ENCODE measurements at places on chromosomes 1 and 21. TPM values are rescaled to one million over a fixed set of nuclear protein-coding genes. Genes with fewer than 3 reads are reported as not detected.

Gene KCNC4
- polyA plus RNA-seq = 8.1 TPM

Gene TMEM240
- polyA plus RNA-seq = 8.6 TPM

Gene ADAMTS1
- polyA plus RNA-seq = 124 TPM

Gene SPRR1A
- not detected for polyA plus RNA-seq

Gene CCDC30
- polyA plus RNA-seq = 15.1 TPM

Gene HAO2
- polyA plus RNA-seq = 107 TPM

Gene UBE2U
- polyA plus RNA-seq = not detected

Gene GBP5
- polyA plus RNA-seq = 0.27 TPM

DNA sequence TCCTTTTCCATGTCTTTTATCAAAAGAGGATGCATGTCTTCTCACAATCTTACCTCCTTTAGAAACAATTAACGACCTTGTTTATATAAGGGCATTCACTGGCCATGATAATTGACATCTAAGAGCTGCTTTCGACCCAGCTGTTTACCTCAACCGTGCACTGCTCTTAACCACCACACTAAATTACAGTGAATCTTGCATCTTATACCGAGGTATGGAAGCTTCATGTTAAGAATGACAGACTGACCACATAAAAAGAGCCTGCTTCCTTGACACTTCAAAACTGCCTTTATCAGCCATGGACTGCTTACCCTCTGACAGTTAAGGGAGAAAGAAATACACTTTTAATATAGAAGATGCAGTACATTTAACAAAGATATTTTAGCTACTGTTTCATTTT lies 301.7 kb upstream of the LYPLAL1 start:
- no peak for DNase-seq

- peak; percentile 52 for DNase-seq
Observed at GRCh38 chr1:239155466-239156091, 230.8 kb upstream of the CHRM3 start.

- DNase-seq = no peak
Observed at GRCh38 chr21:43211072-43211759, 42.4 kb downstream of the CRYAA start.

- DNase-seq = no peak
Observed at GRCh38 chr1:198638441-198638840, 399 bp upstream of the PTPRC start.

DNA sequence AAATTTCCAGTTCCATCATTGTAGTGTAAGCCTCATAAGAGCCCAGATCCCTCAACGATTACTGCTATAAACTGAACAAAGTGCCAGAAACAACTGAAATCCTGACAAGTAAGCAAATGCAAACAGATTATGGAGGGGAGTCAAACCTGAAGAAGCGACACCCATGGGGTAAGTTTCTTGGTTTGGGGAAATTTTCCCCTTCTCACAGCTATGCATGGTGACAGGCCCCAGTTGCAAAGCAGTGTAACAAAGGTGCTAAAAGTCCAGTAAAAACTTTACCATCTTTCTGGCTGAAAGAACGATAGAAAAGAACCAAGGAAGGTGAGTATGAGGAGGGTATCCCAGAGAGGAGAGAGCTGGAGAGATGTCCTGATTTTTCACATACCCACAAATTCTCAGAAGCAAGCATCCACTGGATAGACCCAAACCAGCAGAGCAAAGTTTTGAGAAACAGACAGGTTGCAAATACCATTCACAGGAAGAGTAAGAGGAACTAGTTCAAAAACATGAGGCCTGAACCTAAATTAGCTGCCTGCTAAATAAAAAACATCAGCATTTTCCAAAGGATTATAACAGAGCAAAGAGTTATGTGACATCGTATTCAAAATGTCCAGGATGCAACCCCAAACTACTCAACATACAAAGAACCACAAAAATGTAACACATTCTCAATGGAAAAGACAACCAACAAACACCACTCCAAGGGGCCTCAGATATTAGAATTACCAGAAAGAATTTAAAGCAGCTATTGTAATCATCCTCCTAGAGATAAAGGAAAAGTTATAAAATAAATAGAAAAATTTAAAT lies 14.5 kb downstream of the SCYL3 start:
- DNase-seq = no peak

DNA sequence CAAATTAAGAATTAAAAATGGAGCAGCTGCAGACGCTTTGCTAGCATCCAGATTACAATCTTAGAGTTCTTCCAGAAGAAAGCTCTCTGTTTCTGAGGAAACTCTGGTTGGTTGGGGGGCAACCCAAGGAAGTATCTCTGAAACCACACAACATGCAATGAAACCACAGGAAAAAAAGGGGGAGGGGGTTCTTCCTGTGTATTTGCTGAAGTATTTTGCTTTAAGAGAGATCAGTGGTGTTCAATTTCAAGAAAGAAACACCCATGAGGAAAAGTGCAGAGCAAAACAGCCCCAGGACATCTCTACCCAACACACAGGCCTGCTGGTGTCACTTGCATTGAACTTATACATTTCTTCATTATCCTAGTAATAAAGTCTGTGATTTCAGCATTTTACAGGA lies 19.7 kb upstream of the TIAM1 start:
- DNase-seq = no peak

DNA sequence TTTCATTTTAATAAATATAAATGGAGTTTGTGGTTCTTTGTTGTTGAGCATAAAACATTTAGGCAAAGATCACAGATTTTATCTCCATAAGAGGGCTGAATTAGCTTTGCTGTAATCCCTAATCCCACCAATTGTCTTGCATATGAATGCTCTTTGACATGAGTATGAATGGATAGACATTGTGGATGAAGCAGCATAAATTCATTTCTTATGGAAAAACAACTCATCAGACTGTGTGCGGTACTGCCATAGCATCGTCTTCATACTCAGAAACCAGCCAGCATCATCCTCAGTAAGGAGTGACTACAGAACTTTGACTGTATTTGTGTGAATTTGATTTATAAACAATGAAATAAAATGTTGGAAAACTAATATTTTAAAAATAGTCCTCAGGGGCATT lies 19.6 kb downstream of the SON start:
- no peak for DNase-seq

DNA sequence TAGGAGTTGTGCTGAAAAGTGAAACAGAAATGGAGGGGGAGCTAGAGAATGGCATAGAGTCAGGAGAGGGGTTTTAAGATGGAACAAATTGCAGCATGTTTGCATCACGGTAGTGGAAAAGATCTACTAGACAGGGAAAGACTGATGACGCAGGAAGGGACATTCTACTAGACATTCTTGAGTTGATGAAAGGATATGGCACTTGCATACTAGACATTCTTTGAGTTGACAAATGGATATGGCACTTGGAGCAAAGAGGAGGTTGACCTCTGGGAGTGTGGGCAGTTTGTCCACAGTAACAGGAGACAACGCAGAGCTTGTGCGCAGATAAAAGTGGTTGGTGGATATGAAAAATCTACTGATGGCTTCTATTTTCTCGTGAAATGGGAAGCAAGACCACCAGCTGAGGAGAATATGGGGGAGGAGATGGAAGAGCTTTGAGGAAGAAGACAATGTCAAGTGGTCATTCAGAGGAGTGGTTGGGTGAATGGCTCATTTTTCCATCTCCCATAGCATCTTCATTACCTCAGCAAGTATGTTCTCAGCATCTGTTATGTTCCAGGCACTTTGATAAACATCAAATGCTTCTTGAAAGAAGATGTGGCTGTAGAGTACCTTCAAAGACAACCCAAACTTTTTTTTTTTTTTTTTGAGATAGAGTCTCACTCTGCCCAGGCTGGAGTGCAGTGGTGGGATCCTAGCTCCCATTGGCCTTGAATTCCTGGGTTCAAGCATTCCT lies 2.4 kb upstream of the CTPS1 start:
- DNase-seq = no peak

DNA sequence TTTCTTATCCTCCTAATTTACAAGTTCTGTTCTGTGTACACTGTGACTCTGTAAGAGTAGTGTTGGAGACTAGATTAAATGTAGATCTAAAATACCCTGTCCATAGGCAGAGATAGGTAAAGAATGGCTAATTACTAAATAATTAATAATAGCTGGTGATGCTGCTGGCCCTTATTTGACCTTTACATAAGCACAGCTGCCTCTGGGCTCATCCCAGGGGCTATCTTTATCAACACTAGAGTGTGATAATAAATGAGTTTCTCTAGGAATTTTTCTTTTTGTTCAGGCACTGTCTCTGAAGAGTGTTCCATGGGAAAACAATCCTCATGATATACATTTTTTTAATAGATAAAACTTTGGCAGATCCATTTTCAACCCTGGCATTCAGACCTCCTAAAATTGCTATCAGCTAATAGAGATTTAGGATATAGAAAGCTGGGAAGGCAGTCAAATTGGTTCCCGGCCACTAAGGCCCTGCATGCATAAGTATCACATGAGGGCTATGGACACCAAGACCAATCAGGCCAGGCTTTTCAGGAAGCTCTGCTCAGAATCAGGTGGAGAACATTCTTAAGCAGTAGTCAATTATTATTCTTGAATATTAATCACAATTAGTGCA lies 107.2 kb downstream of the ROR1 start:
- no peak for DNase-seq

- no peak for DNase-seq
Observed at GRCh38 chr1:245245021-245245667, 90.4 kb downstream of the KIF26B start.

- DNase-seq = no peak
Observed at GRCh38 chr1:174965362-174966007, 34.3 kb upstream of the CACYBP start.

DNA sequence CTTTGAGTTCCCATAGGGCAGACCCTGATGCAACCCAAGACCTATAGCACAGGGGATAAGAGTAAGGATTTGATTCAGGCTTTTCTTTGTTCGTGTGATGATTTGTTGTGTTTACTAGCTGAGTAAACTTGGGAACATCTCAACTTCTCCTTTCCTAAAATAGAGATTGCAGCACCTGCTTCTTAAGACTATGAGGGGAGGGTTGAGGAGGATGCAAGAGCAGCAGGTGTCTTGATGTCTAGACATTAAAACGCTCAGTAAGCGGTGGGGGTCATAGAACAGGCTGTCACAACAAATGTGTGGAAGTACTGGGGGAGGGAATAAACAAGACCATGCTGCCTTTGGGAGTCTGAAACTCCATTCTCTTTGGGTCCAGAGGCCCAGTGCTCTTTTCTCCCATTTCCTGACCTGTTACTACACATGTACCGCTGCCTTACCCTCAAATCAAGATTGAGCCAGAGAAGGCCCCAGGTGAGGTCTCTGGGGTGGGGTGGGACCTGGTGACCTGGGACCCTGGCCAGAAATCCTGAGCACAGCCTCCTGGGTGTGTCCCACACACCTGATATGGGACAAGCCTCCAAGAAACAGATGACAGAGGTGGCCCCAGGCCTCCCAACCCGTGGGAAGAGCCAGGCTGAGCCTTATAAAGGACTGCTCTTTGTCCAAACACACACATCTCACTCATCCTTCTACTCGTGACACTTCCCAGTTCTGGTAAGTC lies at the start of gene S100A7A:
TSS of gene S100A7A (plus strand) at position 671 of the 721 bp plus-strand sequence. CDS start 1,563 bp downstream, outside the sequence.
- DNase-seq = no peak

Measured in renal pelvis (tissue), 12 donors.